ENCODE measurements at places on chromosomes 2 and 18.

- DNase-seq, result no peak
These were observed 575.6 kb downstream of the CPS1 start for GRCh38 chr2:211132046-211132445.

DNA sequence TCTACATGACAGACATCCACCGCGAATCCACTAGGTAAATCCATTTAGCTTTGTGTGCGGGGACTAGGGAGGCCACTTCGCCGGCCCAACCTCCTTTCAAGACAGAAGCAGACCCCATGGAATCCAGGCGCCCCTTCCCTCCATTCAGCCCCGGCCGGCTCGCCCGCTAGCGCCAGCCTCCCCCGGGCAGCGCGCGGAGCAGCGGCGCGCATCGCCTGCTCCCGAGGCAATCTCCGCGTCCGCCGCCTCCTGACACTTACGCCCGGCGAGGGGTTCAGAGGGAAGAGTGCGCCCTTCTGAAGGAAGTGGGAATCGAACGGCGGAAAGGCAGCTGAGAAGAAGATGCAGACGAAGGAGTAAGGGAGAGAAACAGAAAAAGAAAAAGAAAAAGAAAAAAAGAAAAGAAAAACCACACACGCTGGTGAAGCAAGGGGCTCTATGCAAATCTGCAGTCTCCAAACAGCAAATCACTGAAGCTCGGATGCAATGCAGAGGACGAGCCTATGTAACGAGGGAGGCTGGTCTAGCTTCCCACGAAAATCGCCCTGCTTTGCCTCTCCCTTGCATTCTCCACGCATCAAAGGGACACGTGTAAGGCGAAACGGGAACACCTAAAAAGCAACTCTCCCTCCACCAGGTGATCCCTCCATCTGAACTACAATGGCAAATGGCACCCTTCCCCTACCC lies 684.4 kb downstream of the NRXN1 start:
- DNase-seq, result no peak

DNA sequence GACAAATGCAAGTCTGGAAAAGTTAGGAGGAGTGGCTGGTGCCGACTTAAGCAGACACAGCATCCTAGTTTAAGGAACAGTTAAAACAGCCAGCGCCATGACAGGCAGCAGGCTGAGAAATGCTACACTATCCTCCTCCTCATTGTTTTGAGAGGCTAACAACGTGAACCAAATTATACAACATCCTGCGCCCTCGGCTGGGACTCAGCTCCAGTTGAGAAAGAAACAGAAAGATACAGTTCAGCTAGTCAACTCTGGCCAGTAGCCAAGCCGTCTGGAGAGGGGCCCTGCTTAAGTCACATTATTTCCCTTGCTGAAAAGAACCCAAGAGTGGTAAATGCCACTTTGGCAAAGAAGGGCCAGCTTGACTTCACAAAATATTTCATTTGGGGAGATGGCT lies 90.2 kb downstream of the BCL11A start:
- no peak for DNase-seq

- DNase-seq, result no peak
These were observed 74.8 kb upstream of the SOX11 start for GRCh38 chr2:5617358-5617757.

DNA sequence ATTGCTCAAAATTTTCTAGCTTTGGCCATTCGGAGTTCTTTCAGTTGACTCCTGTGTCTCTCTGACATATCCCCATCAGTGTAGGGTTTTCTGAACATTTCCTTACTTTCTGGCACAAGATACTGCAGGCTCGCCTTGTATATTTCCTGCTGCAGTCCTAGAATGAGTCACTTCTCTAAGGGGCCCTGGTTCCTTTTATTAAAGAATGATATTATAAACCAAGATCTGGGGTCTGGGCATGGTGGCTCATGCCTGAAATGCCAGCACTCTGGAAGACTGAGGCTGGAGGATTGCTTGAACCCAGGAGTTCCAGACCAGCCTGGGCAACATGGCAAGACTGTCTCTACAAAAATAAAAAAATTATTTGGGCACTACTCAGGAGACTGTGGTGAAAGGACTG lies 3.0 kb upstream of the RPL37A start:
- DNase-seq, result no peak

- no peak for DNase-seq
These were observed 93.2 kb upstream of the XPO1 start for GRCh38 chr2:61631321-61631720.

GRCh38 chr2:230441227-230441897 lies 25.4 kb downstream of the SP100 start:
- DNase-seq, result no peak

- DNase-seq, result no peak
These were observed 13.1 kb downstream of the PCARE start for GRCh38 chr2:29061176-29061575.

DNA sequence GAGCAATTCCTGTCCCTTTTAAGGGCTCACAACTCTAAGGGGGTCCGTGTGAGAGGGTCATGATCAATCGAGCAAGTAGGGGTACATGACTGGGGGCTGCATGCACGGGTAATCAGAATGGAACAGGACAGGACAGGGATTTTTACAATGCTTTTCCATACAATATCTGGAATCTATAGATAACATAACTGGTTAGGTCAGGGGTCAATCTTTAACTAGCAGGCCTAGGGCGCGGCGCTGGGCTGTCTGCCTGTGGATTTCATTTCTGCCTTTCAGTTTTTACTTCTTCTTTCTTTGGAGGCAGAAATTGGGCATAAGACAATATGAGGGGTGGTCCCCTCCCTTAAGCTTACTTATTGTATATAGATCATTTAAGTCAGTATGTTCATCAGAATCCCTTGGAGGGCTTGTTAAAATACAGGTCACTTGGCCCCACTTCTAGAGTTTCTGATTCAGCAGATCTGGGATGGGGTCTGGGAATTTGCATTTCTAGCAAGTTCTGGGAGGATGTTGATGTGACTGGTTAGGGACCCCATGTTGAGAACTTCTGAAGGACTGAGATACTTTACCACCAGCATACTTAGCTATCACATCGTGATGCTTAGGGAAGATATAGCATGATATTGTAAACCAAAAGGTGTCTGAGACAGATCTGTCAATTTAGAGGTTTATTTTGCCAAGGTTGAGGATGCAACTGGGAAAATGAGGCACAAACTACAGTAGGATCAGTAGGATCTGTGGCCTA lies 2.8 kb upstream of the INPP4A start:
- no peak for DNase-seq

DNA sequence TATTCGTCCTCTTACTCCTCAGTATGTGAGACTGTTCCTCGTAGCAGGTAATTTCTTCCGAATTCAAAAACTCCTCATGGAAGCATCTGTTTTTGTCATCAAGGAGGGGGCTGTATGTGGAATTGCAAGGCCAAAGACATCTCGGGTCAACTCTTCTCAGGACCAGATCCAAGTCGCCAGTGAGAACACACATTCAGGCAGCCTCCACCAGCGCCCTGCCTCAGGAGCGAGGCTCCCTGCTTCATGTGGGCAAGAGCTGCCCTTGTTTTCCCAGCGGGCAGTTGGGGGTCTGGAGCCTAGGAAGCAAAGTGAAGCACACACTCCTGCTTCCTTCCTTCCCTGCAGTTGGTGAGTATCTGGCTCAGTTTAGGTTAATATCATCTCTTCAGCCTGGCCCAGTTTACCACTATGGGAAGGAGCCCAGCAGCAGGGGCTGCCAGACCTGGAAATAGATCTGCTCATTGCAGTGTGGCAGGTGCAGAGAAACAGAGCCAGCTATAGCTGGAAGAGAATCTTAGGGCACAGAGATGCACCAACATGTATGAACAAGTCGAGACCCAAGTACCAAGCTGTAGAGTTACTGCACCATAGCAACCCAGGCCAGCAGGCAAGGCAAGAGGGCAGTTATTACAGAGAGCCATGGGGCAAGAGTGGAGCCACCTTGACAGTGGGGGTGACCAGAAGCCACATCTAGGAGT lies 25.3 kb downstream of the TMEM127 start:
- DNase-seq, result no peak

DNA sequence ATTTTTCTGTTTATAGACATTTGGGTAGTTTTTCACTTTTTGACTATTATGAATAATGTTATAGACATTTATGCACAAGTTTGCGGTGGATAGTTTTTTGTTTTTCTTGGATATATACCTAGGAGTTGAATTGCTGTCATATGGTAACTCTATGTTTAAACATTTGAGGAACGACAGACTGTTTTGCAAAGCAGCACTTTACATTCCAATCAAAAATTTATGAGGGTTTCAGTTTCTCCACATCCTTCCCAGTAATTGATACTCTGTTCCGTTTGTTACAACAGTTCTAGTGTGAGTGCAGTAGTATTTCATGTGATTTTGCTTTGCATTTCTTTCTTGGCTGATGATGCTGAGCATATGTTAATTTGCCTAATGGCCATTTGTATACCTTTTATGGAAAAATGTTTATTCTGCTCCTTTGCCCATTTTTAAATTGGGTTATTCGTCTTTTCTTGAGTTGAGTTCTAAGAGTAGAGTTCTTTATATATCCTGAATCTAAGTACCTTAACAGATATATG lies 617.3 kb upstream of the LRATD1 start:
- no peak for DNase-seq

DNA sequence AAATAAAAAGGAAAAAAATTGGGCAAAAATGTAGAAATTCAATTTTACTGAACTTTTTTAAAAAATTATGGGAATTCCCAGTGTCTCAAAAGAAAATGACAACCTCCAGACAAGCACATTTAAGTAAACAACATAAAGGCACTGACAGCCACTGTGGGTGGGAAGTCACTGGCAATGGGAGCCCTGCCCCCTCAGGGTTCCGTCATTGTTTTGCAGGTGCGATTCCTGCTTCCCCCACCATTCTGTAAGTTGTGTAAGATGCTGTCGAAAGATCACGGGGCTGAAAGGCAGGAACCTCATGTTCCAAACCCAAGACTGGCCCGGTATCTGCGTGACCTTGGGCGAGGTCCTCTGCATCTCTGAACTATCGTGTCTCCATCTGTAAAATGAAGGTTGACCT lies 15.8 kb upstream of the ASPRV1 start:
- DNase-seq, result no peak

DNA sequence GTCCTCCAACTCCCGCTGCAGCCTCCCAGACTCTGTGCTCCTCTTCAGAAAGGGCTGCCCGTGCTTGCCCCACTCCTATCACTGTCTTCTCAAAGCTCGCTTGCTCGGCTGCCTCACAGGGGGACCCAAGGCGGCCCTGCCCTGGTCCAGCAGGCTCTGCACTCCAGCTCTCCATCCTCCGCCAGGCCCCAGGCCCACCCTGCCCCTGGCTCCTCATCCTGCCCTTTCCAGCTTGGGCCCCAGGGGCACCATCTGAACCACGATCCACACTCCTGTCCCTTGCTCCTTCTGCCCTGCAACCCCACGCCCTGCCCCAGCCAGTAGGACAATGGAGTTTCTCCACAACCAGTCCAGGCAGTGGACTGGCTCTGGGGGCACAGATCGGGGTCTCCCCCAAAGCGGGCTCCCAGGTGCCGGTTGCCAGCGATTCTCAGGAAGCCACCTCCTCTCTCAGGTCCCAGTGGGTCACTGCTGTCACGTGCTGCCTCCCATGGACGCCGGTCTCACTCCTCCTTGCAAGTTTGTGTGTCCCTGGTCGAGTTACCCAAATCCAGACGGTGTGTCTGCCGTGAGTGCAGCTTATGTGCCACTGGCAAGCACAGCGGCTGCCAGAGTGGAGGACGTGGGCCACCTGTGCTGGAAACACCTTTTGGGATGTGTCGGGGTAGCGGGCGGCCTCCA lies 238.5 kb downstream of the HDAC4 start:
- DNase-seq, result no peak

- no peak for DNase-seq
These were observed 19.0 kb downstream of the BIN1 start for GRCh38 chr2:127087791-127088495.

- DNase-seq, result peak; percentile 95
These were observed at the start of gene NAPG for GRCh38 chr18:10525697-10526560. Gene NAPG, plus strand, starts transcription at chr18:10526027. Its CDS starts 76 bp downstream, at chr18:10526103.

DNA sequence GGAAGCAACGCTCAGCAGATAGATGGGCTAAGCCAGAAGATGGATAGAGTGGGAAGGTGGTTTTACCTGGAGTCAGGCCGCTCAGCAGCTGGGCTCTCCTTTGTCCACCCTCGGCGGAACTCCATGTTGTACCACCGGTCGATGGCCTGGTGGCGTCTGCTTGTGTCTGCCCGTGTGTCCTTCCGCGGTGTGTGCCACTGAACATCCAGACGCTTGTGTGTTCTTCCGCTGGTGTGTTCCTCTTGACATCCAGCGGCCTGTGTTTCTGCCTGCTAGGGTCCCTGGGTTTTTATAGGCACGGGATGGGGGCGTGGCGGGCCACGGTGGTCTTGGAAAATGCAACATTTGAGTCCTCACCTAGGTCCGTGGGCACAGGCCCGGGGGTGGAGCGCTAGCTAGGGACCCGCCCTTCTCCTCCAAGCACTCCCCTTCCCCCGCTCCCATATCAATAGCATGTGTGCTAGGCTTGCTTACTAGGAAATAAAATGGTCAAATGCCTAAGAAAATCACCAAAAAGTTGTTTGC lies 1431.7 kb upstream of the ACVR2A start:
- DNase-seq, result no peak

GRCh38 chr2:118557016-118557415 lies 290.4 kb downstream of the EN1 start:
- DNase-seq, result no peak

GRCh38 chr18:25726298-25726697 lies 364.1 kb downstream of the SS18 start:
- no peak for DNase-seq

- DNase-seq, result no peak
These were observed 31.0 kb downstream of the EDAR start for GRCh38 chr2:108958002-108958401.

- no peak for DNase-seq
These were observed 70.1 kb upstream of the EFEMP1 start for GRCh38 chr2:55993685-55994084.

GRCh38 chr2:79950526-79950925 lies 354.0 kb downstream of the LRRTM1 start:
- DNase-seq, result no peak

DNA sequence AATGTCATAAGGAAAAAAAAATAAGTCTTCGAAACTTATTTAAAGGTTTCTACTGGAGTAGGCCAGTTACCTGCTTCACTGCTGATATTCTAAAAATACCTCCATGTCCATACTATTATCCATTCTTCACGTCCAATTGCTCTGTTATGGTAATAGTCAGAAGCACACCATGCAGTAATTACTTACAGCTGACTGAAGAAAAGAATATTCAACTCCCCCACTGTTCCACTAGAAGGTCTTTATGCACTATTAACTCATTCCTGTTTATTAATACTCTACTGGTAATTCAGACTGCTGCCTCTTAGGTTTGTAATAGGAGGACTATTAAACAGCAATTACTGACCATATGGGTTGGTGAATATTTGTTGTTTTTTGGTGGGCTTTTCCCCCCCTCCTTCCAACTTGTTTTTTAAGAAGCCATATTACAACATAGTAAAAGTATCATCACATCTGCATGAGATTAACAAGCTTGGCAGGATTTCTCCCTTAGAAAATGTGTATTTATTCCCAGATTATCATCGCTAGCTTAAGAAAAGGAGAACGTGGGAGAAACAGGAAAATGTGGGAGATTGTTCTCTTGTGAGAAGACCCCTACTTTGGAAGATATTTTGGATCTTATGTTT lies 806.4 kb upstream of the FANCL start:
- DNase-seq, result no peak

All from MM.1S (cell line).